Activated CD4-positive, alpha-beta memory T cell treated with anti-CD3 and anti-CD28 coated beads for 36 hours (primary cell): ENCODE measurements at places on chromosomes 1 and 21. TPM values are rescaled to one million over a fixed set of nuclear protein-coding genes. Genes with fewer than 3 reads are reported as not detected.

HMCN1 gene
- not detected for total RNA-seq

SUSD4 gene
- total RNA-seq, result 0.83 TPM

TLR5 gene
- 0.48 TPM for total RNA-seq

SEC16B gene
- total RNA-seq, result not detected

LCE1B gene
- not detected for total RNA-seq

PRAMEF2 gene
- not detected for total RNA-seq

KCNT2 gene
- total RNA-seq, result not detected

TTC34 gene
- 0.97 TPM for total RNA-seq

AGT gene
- total RNA-seq, result not detected

PTPRC gene
- total RNA-seq, result 503 TPM

PRRX1 gene
- total RNA-seq, result not detected

DNA sequence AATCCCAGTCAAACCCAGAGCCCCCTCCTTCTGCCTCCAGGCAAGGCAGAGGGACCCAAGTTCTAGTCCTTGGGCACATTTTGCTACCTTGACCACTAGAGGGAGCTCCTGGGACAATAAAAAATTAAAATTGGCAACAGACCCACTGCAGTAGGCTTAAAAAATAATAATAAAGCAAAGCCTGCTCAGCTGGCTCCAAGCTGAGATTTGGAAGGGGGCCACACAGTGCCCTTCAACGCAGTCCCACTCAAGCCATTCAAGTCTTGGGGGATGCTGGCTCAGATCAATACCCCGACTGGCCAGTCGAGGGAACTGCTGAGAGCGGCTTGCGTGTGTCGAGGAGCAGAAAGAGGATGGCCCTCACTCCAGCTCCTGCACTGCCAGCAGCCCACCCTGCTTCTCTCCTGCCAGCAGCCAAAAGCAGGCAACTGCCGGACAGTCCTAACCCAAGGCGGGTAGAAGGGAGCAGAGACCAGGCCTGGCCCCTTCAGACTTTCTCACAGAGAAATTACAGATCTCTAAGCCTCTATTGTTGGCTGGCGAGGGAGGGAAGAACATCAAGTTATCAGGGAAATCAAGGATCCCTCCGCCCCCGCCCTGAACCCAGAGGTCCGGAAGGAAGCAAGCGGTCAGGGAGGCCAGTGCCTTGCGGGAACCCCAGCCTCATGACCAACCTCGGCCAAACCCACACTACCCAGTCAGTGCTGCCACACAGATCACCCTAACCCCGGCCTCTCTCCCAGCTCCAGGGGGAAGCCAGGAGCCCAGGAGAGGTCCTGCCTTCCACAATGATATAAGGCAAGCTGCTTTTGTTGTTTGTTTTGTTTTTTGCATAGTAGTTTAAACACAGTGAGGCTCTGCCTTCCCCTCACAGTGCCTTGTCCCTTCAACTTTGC is 4.9 kb upstream of the ALDH4A1 start:
- H3K4me3 ChIP-seq, result no peak overlapping the region
- no peaks in the 10 kb centered on the region for H3K27me3 ChIP-seq
- DNase-seq, result peak; percentile 64
- H3K27ac ChIP-seq, result peak overlapping the region; percentile 13

GRCh38 chr21:46095814-46096595 is 1.9 kb upstream of the COL6A2 start:
- peak; percentile 7 for DNase-seq
- H3K36me3 ChIP-seq, result no peaks in the 10 kb centered on the region
- H3K4me3 ChIP-seq, result no peak overlapping the region
- H3K27ac ChIP-seq, result no peak overlapping the region

DNA sequence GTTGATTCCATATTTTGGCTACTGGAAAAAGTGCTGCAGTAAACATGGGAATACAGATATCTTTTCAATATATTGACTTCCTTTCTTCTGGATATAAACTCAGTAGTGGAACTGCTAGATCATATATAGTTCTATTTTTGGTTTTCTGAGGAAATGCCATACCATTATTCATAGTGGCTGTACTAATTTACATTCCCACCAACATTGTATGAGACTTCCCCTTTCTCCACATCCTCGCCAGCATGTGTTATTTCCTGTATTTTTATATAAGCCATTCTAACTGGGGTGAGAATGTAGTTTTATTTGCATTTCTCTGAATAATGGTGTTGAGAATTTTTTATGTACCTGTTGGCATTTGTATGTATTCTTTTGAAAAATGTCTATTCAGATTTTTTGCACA is 385.2 kb downstream of the NUF2 start:
- DNase-seq, result no peak
- H3K4me1 ChIP-seq, result no peaks in the 10 kb centered on the region

- DNase-seq, result no peak
- no peaks in the 10 kb centered on the region for H3K36me3 ChIP-seq
- no peaks in the 10 kb centered on the region for H3K27me3 ChIP-seq
- H3K27ac ChIP-seq, result no peak overlapping the region
Observed at GRCh38 chr1:5415606-5416005, 576.6 kb downstream of the NPHP4 start.

DNA sequence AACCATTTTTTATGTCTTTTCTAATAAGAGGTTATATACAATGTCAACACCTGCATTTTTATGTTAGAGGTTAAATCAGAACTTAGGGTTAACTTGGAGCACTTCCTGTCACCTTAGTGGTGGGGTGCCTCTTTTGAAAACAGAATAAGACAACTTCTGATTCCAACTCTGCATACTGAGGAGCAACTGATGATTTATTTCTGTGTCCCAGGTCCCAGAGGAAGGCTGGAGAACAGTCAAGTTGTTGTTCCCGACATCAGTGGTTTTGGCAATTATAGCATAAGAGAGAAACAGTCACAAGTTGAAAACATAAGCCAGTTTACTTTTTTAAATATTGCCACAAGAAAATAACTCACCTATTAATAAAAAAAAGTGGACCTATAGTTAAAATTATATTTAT is 871.0 kb upstream of the ADAMTS5 start:
- no peaks in the 10 kb centered on the region for H3K4me1 ChIP-seq
- no peaks in the 10 kb centered on the region for H3K36me3 ChIP-seq
- H3K27ac ChIP-seq, result no peak overlapping the region
- no peaks in the 10 kb centered on the region for H3K27me3 ChIP-seq

GRCh38 chr1:155166051-155166470 is 7.0 kb downstream of the KRTCAP2 start:
- DNase-seq, result no peak
- H3K4me1 ChIP-seq, result peaks cover 9% of the 10 kb centered on the region
- no peak overlapping the region for H3K4me3 ChIP-seq
- no peak overlapping the region for H3K27ac ChIP-seq
- peaks cover 13% of the 10 kb centered on the region for H3K36me3 ChIP-seq

- DNase-seq, result no peak
- no peaks in the 10 kb centered on the region for H3K4me1 ChIP-seq
- H3K4me3 ChIP-seq, result no peak overlapping the region
- no peak overlapping the region for H3K27ac ChIP-seq
- H3K27me3 ChIP-seq, result peaks cover 16% of the 10 kb centered on the region
Observed at GRCh38 chr1:199719156-199719842, 308.2 kb upstream of the NR5A2 start.

DNA sequence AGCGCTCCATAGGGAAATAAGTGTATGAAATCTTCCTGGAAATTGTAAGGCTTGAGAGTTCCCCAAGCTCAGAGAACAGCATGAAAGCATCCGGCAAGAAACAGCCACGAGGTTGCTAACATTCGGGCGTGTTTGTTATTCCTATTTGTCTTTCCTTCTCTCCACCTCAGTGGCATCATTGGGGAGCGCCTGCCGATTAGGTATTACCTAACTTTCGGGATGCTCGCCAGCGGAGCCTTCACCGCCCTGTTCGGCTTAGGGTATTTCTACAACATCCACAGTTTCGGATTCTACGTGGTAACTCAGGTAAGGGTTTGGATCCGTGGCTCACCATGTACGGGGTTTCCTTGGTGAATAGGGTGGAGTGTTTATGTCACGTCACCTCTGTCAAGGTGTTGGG is 25.7 kb downstream of the SLC37A1 start:
- H3K4me3 ChIP-seq, result no peak overlapping the region
- H3K36me3 ChIP-seq, result peaks cover 32% of the 10 kb centered on the region
- no peaks in the 10 kb centered on the region for H3K27me3 ChIP-seq

DNA sequence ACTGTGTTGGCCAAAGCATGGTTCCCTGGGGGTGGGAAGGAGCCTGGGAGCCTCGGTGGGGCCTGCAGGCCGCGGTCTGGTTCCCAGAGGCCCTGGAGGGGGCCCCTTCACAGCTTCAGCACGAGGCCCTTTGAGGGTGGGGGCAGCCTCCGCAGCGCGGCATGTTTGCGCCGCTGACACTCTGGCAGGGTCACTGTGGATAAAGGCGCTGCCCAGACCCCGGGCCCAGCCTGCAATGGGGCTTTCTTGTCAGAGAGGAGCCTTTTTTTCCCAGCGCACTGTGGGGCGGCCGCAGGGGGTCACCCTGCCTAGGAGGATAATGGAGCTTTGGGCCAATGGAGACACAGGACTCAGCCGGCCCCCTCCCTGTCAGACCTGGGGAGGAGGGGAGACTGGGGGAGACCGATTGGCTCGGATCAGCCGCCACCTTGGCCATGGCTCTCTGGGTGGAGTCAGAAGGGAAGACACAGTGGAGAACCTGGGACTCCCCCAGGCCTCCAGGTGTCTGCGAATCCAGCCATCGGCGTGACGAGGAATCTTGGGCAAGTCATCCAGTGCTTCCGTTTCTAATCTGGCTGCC is 26.0 kb downstream of the EPHB2 start:
- no peak overlapping the region for H3K27ac ChIP-seq
- no peaks in the 10 kb centered on the region for H3K36me3 ChIP-seq
- DNase-seq, result no peak
- no peak overlapping the region for H3K4me3 ChIP-seq
- no peaks in the 10 kb centered on the region for H3K4me1 ChIP-seq

GRCh38 chr1:24186711-24186992 is 437 bp downstream of the IFNLR1 start:
- peaks cover 2% of the 10 kb centered on the region for H3K36me3 ChIP-seq
- H3K27me3 ChIP-seq, result peaks cover 2% of the 10 kb centered on the region
- H3K4me1 ChIP-seq, result peaks cover 43% of the 10 kb centered on the region
- peak overlapping the region; percentile 80 for H3K4me3 ChIP-seq
- no peak for DNase-seq
- no peak overlapping the region for H3K27ac ChIP-seq

GRCh38 chr1:228913626-228914414 is 178.5 kb downstream of the RHOU start:
- H3K27me3 ChIP-seq, result no peaks in the 10 kb centered on the region
- no peaks in the 10 kb centered on the region for H3K4me1 ChIP-seq
- DNase-seq, result no peak
- no peaks in the 10 kb centered on the region for H3K36me3 ChIP-seq

GRCh38 chr1:155019377-155020245 is 14.0 kb downstream of the DCST2 start:
- H3K27ac ChIP-seq, result peak overlapping the region; percentile 18
- H3K27me3 ChIP-seq, result no peaks in the 10 kb centered on the region
- no peak overlapping the region for H3K4me3 ChIP-seq
- H3K36me3 ChIP-seq, result peaks cover 21% of the 10 kb centered on the region

DNA sequence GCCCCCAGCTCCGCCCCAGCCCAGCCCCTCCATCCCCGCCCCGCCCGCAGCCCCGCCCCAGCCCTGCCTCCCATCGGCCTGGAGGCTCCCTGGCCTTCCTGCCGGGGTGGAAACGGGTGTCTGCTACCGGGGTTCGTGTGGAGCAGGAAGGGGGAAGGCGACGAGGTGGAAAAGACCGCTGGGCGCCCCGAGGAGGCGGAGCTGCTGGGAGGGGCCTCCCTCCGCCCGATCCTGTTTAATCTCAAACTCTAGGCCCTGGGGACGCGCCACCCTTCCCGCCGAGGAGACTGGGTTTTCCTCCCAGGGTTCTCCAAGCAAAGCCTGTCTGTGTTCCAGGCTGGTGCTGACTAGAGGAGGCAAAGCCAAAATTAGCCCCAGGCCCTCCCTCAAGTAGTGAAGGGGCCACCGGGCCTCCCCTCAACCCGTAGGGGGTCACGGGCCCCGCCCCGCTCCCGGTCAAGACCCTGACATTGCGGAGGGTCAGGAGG is 16.2 kb upstream of the TTLL10 start:
- H3K36me3 ChIP-seq, result peaks cover 3% of the 10 kb centered on the region
- no peaks in the 10 kb centered on the region for H3K4me1 ChIP-seq
- H3K27me3 ChIP-seq, result no peaks in the 10 kb centered on the region
- DNase-seq, result peak; percentile 82
- peak overlapping the region; percentile 73 for H3K4me3 ChIP-seq
- H3K27ac ChIP-seq, result peak overlapping the region; percentile 62

GRCh38 chr1:54125386-54126070 is 27.3 kb downstream of the CDCP2 start:
- no peak overlapping the region for H3K4me3 ChIP-seq
- DNase-seq, result no peak
- H3K36me3 ChIP-seq, result no peaks in the 10 kb centered on the region
- peaks cover 5% of the 10 kb centered on the region for H3K4me1 ChIP-seq
- H3K27me3 ChIP-seq, result peaks cover 2% of the 10 kb centered on the region

GRCh38 chr21:31279986-31280385 is 64.1 kb downstream of the TIAM1 start:
- peak overlapping the region; percentile 9 for H3K27ac ChIP-seq
- peaks cover 35% of the 10 kb centered on the region for H3K4me1 ChIP-seq
- H3K4me3 ChIP-seq, result no peak overlapping the region
- H3K27me3 ChIP-seq, result no peaks in the 10 kb centered on the region
- DNase-seq, result peak; percentile 58

GRCh38 chr1:174556392-174556791 is 108.6 kb downstream of the GPR52 start:
- no peaks in the 10 kb centered on the region for H3K27me3 ChIP-seq
- no peak for DNase-seq
- H3K27ac ChIP-seq, result no peak overlapping the region
- H3K36me3 ChIP-seq, result peaks cover 18% of the 10 kb centered on the region
- H3K4me1 ChIP-seq, result no peaks in the 10 kb centered on the region

DNA sequence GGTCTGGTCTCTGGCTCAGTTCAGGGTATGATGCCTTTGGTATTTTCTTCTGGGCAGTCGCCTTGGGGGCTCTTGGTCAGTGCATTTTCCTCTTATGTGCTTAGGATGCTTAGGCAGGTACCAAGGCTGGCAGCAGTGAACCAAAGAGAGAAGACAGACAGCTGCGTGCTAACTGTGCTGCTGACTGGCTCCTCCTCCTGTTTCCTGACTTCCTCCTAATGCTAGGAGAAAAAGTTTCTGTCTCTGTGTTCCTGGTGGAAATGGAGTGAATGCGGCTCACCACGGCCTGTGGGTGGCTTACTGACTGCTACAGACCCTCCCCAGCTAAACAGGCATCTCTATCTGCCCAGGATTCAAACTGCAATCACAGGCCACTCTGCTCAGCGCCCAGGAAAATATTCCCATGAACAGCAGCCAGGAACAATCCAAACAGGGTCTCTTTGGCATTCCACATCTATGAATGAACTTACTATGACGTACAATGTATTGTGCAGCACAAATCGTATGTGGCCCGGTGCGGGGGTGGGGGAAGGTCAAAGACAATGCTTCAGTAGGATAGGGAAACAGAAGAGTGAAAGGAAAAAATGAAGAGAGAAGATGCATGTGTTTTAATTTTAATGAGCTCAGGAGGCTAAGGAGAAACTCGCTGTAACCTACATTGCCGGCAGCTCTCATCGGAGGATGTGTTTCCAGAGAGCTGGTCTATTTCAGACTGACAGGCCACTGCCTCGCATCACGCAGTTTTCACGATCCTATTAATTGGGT is 2.8 kb downstream of the ABCG1 start:
- no peak for DNase-seq
- no peak overlapping the region for H3K27ac ChIP-seq
- H3K4me1 ChIP-seq, result peaks cover 33% of the 10 kb centered on the region
- no peaks in the 10 kb centered on the region for H3K27me3 ChIP-seq
